NCI-H1092 (cell line): ENCODE measurements at places on chromosomes 3 and 15.

- DNase-seq = no peak
Observed at GRCh38 chr15:87973501-87974215, 282.9 kb downstream of the NTRK3 start.

DNA sequence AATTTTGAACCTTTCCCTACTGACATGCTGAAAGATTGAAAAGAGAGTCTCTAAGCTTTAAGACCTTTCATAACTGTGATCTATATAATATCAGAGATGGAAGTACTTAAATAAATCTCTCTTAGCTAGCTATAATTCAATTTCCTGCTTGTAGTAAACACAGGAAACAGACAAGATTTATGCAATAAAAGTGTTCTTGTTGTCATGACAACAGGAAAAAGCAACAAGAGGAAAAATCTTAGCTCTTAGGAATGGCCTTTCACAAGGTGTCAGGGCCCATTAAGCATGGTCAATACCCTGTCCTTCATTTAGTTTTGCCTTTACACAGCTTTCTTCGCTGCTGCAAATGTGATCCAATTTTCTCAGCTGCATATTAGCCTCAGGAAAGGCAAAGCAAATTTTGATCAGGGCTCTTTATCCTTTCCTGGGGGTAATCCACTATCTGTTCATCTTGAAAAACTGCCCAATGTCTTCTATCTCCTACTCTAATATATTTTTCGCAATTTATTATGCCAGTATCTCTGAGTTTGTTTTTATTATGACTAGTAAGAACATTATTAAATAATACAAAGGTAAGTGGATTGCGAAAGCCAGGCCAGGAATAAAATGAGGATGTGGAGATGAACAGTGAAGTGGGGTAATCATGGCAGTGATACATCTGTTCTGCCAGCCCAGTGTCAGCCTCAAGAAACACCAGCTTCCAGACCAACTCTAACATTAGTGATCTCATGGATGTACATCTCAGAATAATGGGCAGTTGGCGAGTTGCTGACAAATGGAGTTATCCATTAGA lies 28.7 kb downstream of the SIDT1 start:
- no peak for DNase-seq

GRCh38 chr3:155548195-155548594 lies 196.7 kb downstream of the PLCH1 start:
- DNase-seq = no peak

DNA sequence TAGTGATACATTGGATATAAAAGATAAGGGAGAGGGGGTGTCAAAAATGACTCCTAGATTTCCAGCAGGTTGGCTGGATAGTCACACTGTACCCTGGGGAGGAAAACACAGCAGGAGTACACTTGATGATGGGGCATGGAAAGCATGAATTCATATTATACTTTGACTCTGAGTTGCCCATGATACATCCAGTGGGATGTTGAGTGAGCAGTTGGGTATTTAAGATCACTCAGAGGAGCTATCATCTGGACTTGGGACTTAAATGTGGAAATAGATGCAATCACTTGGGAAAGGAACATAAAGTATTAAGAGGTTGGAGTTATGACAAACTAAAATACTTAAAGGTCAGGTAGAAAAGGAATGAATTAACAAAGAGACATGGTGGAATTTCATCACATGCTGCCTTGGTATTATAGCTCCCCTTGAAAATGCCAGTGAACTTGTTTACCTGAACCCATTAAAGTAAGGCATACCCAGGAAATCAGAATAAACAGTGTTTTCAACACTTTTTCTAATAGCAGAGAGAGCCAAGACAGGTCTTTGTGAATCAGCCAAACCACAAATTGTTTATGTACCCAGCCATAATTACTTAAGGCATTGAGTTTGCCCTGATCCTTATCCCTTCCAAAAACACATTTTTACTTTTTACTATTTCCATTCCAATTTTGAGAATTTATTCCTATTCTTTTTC lies 49.9 kb upstream of the ABI3BP start:
- no peak for DNase-seq

DNA sequence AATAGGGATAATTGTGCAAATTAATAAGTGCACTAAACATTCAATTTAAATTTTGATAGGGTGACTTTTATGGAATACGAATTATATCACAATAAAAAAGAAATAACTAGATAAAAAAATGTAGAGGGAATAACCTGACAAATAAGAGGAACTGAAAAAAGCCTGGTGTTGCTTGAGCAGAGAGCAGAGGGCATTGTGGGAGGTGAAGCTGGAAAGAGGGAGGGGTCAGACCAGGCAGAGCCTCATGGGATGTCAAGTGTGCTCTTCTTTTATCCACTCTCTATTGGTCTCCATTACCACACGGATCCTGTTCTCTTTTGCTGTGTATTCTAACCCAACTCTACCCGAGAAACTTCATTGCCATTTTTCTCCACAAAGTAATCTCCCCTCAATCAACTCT lies 264.0 kb upstream of the CRBN start:
- DNase-seq = no peak

- no peak for DNase-seq
Observed at GRCh38 chr15:50778086-50778485, 12.6 kb upstream of the SPPL2A start.

DNA sequence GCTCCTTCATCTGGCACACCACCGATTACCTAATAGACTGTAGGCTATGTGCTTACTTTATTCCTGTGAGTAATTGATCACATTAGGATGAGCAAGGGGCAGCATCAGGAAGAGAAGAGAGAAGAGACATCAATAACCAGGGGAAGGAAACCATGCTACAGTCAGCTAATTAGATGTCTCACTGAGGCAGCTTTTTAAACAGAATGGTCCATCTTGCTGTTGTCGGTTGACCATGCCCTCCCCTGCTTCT lies 278.4 kb downstream of the RPLP1 start:
- DNase-seq = no peak

DNA sequence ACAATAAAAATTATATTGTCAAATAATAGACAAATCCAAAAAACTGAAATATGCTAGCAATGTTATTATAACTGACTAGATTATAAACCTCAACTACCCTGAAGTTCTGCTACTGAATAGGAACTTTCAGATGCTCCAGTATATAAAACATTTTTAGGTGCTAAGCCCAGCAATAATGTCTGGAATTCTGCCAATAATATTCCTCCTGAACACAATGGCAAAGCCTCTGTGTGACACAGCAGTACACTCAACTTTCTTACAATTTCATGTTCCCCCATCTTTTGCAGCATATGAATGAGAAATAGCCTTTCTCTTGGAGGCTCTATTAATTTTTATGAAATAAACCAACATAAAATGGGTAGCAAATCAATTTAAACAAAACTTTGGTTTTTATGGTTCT lies 29.5 kb downstream of the ATOSA start:
- DNase-seq = no peak
